ENCODE measurements at places on chromosomes 5 and 9.
A peak's percentile ranks its signal among the peaks of the same experiment; 100 is the strongest.

DNA sequence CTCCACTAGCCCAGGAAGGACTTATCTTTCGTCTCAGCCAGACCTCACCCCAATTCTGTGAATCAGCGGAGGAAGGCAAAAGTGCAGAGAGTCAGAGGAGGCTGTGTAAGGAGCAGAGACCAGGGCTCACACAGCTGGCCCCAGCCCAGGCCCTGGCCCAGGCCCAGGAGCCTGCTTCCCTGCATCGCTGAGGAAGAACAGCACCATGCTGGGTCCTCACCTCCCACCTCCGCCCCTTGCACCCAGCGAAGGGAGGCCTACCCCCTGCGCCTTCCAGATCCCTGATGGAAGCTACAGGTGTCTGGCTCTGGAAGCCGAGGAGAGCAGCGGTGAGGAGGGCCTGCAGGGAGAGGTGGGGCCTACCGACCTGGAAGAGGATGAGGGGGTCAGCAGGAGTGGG is 22.3 kb upstream of the SYNPO start:
- no peak for DNase-seq

DNA sequence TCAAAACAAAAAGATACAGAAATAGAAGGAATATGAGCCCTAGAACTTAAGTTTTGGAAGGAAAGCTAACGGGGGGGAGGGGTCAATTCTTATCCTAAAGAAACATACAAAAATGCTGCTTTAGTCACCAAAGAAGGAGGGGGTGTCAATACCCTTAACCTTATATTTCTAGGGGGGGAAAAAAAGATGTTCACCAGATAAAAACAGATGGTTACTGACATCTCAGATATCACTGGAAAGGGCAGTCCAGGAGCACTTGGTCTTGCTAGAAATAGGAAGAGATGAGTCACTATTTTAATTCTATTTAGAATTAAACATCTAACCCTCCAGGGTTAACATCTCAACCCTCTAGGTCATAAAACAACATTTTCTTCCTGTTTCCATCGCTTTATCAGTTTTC is 1.7 kb downstream of the DIAPH1 start:
- no peak for DNase-seq

- DNase-seq, result no peak
Measured at GRCh38 chr5:81397176-81397575, 3.2 kb upstream of the ACOT12 start.

DNA sequence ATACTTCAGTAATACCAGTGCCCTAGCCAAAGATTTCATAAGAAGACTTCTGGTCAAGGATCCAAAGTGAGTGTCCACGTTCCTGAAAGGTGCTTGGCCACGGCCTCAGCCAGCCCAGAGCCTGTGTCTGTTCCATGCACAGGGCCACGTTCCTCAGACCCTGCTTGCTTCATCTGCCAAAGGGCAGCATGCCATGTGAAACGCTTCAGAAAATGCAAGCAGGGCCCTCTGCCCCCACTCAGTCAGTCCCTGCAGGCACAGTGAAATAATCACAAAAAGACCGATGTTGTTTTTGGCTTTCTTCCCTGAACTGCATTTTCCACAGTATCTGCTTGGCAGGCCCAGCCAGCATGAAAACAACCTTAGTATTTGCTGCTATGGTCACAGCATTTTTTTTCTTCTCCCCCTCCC is 85.5 kb upstream of the CTSL start:
- DNase-seq, result no peak

- no peak for DNase-seq
Measured at GRCh38 chr9:124584631-124585030, 77.4 kb upstream of the NR5A1 start.

- no peak for DNase-seq
Measured at GRCh38 chr9:10172476-10172875, 440.3 kb downstream of the PTPRD start.

GRCh38 chr9:81759680-81760215 is 70.4 kb upstream of the TLE1 start:
- DNase-seq, result no peak

GRCh38 chr5:78760770-78761169 is 112.2 kb upstream of the LHFPL2 start:
- no peak for DNase-seq

DNA sequence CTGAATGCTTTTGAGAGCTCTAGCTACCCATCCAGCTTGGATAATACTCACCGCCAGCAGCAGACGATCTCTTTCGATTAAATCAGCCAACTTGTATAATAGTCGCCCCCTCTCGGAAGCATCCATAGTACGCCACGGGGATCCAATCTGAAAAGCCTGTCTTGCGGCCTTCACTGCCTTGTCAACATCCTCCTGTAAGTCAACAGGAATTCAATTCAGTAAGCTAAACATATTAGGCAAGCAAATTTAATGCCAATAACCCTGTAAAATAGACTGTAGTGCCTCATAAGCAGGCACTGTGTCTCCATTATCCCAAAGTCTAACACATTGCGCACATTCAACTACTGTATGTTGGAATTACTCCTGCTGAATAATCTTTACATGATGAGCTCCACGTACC is 22.0 kb downstream of the ALDH1A1 start:
- no peak for DNase-seq

DNA sequence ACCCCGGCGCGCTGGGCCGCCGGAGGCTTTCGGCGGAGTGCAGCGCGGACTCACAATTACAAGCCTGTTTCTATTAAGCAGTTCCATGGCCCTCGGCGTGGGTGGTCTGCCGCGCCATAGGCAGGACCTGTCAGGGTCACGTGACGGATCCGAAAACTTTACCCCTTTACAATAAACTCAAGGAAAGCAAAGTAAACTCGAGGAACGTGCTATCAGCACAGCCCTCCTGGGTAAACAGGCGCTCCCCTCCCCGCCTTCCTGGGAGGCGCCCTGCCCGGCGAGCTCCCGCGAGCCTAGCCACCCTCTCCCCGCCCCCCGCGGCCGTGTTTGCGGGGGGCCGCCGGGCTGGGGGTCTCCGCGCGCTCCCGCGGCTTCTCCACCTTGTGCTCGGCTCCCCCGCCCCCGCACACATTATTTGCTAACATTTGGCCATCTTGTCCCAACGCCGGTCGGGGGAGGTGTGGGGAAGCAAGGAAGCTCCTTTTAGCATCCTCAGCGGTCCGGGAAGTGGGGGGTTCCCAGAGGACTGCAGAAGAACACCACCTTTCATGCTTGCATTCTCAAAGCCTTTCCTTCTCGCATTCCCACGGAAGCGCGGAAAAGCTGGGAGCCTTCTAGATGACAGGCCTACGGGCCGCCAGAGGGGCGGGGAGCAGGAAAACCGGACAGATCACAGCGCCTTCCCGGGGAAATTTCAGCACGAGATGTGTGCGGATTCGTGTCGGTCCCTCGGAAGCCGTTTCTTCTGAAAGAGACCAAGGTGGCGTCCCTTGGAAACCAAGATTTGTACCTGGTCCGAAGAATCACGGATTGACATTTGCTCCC is at the start of gene PTCH1:
Gene PTCH1 (minus strand): TSS at position 238 of the 825 bp plus-strand sequence.
- peak; percentile 29 for DNase-seq

DNA sequence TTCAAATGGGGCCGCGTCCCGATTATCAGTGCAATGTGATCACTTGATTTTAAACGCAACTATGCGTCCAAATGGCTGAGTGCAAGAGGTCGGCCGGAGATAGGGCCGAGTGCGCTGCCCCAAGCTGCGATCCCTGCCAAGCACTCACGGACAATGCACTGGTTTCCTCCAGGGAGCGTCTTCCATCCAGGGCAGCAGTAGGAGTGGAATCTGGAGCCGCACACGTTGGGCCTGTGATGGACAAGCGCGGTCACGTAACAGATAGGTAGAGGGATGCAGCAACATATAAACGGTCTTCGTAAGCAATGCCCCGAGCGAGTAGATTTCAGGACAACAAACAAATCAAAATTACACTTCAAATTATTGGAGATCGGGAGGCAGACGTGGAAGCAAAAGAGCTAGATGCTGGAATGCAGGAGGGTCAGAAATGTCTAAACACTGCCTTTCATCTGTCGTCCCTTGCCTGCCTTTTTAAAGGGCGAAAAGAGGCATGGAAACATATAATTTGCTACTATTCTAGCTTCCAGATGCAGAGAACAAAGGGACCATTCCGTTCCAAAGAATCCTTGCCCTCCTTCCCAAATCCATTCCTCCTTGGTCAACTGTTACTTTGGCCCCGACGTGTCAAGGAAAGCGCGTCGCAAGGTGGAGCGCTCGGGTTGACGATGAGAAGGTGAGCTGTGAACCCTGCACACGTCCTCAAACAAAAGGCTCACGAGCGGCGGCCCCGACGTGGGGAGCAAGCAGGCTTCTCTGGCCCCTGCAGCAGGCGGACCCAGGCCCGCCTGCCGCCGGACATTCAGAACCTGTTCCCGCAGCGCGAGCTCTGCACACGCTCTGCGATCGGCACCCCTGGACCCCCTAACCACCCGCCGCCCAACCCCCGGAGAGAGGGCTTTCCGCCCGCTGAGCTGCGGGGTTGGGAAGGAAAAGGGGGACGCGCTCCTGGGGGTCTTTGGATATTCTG is 1.5 kb downstream of the FBN2 start:
- DNase-seq, result no peak

Data from hypothalamus (tissue), 51 donors.